Stimulated activated CD8-positive, alpha-beta memory T cell treated with anti-CD3 and anti-CD28 coated beads, Interleukin-4, amount 100 ng/mL, for 4 hours (primary cell): ENCODE measurements at places on chromosomes 1 and 21.

DNA sequence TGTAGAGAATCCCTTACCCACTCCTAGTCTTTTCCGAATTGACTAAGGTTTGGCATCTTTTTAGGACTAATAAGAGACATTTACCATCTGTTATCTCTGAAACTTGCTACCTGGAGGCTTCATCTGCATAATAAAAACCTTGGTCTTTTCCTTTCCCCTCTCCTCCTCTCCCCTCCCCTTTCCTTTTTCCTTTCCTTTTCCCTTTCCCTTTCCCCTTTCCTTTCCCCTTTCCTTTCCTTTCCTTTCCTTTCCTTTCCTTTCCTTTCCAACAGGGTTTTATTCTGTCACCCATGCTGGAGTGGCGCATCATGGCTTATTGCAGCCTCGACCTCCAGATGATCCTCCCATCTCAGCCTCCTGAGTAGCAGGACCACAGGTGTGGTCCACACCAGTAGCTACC, 195.7 kb downstream of the RYR2 start:
- DNase-seq = no peak

DNA sequence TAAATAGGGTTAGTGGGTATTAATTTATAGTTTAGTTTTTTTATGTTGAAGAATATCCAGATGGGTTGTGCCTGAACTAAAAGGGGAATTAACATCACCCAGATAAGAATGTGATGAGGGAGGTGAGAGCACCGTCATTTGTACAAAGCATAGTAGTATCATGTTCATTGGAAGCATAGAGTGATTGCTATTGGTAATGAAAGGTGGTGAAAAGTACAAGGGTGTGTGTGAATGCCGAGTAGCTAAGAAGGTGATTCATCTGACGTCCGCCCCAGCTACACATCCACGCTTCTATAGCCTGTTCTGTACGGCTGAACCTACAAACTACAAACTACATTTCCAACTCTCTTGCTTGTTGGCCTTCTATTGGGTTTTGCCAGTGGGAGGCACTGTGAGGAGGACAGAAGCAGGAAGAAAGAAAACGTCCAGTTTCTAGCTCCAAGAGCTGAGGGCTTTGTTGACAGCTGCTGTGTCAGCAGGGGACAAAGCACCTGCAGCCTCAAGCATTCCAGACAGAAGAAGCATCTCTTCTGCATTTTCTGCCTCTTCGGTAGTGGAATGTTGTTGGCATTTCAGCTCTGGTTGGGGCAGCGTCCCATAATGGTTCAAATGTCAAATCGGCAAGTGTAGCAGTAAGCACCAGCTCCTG, 404.8 kb downstream of the KCTD3 start:
- DNase-seq = no peak

DNA sequence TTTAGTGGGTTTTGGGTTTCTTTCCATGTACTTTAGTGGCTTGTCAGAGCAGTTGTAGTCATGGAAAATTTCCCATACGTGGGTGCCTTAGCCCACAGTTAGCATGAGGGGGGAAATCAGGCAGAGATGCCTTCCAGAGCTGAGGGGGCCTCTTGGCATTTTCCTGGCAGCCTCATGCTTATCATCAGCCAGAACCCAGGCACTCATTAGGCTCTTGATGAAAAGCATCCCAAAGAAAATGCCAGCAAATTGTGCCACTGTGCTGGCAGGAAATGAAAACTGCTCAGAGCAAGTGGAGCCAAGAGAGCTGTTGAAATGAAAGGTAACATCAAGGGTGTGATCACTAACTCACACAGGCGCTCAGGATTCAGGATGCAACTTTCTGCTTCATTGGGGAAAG, 128.0 kb downstream of the TNNI3K start:
- no peak for DNase-seq

DNA sequence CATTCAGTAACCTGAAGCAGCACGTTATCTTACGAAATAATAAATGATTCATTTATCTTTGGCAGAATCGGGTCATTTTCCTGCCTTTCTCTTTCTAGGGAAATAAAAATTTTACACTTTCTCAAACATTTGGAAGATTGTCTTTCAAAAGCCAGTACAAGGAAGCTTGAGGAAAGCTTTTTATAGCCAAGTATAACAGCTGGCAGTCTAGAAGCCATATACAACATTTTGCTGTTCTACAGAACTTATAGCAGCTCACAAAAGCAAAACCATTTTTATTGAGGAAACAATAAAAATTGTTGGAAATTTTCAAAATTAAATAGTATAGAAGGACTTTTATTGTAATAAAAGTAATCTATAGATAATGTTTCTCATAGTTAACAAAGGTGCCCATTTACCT, 448.6 kb downstream of the SMYD3 start:
- DNase-seq = no peak

DNA sequence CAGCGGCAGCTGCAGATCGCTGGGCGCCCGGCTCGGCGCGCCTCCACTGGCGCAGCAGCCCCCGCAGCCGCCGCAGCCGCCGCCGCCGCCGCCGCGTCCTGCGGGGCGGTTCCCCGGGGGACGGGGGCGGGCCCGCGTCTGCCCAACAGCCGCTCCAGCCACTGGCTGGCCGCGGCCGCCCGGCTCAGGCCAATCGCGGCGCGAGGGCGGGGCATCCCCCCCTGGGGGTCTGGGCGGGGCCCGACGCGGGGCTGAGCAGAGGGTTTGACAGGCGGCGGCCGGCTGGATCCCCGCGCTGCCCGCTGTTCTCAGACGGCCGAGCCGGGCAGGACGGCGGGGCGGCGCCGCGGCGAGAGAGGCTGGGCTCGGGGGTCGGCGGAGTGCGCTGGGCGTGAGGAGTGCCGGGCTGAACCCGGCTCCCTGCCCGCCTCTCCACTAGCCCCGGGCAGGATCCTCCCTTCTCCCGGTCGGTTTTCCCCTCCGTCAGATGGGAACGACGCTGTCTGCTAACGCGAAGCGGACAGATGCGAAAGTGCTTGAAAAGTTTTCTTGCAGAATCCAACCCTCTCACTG, at the start of gene GLIS1:
Gene GLIS1, minus strand, starts transcription at position 56 of the 573 bp plus-strand sequence. CDS start 1,100 bp downstream, outside the sequence.
- DNase-seq = no peak

GRCh38 chr1:16198444-16199156, 13.9 kb downstream of the ARHGEF19 start:
- DNase-seq = no peak

DNA sequence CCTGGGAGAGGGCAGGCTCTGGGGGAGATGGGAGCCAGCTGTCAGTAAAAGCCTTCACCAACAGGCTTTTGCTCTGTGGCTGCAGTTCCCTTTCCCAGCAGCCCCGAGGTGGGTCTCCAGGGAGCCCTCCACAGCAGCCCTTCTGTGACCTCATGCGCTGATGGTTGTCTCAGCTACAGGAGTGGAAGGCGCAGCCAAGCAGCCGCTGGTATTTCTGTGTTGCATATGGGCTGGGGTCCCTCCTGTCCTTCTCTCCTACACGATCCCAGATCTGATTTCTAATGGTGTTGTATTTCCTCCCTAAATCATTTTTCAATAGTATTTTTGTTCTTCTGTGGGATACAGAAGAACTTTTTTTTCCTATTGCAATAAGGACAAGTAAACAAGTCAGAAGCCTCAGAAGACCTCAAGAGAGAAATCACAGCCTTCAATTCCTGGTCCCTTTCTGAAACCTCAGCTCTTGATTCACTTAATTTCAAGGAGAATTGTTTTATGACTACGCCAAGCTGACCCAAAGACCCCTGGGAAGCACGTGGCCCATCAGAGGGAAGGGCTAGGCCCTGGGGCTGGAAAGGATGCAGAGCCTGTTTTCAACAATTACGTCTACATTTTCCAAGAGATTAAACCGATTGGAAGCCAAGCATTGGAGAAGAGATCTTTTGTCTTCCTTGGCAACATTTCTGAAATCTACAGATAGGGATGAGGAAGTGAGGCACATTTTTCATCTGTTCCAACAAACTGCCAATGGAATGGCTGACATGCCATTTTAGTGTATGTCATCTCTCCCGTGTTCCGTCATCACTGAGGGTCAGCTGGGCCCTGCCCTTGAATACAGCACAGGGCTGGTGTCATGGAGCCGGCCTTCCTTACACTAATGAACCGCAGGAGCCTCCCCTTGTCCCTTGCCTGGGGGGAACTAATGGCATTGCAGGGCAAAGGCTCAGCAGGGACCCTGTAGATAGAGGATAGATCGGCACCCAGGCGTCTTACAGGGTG, 42.0 kb upstream of the SCCPDH start:
- DNase-seq = no peak

DNA sequence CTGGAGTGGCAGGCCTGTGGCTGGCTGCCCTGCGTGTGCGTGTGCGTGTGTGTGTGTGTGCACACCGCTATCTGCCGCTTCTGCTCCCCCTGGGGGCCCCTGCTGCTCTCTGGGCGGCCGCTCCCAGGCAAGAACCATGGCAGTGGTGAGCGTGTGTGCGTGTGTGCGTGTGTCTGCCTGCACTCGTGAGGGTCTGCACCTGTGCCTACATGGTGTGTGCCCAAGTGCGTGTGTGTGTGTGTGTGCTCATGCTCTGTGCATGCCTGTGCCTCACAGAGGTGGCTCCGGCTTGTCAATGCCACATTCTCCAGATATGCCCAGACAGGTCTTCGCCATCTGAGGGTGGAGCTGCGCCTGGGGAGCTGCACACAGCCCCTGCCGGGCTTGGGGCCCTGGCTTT, 18.7 kb upstream of the PEX10 start:
- no peak for DNase-seq
